ENCODE measurements at places on chromosomes 12 and 14.

GRCh38 chr12:89451841-89452251 lies 72.8 kb downstream of the GALNT4 start:
- DNase-seq: no peak

DNA sequence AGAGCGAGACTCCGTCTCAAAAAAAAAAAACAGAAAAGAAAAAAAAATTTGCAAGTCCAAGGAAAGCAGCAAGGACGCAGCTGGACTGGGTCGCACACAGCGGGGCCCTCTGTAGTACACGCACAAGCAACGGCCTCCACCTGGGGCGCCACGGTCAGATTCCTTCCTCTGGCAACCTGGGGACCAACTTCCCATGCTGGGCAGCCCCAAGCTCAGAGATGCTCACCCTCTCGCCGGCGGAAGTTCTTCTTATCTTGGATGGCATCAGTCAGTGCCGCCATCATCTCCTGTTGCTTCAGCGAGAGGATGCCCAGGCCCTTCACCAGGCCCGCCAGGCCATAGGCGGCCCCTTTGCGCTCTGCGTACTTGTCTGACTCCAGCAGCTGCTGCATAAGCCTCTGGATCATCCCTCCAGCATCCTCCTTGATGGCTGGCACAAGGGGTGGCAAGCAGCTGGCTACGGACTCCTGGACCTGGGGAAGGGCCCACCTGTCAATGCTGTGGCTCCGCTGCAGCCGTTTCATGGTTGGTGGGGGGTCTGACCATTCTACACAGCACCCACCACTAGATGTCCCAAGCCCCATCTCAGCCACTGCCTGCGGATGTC lies 34.5 kb upstream of the RAB35 start:
- DNase-seq: no peak

DNA sequence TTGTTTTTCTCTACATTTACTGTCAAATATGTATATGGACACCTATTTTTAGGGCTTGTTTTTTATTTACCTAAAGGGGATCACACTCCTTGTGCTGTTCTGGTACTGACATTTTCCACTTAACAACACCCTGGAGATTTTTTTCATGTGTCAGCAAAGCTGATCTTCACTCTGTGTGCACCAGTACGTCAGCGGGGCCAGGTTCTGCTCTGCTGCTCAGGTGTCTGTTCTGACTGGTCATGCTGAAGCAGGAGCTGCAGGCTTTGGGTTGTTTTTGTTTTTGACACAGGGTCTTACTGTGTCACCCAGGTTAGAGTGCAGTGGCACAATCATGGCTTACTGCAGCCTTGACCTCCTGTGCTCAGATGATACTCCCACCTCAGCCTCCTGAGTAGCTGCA lies 81.9 kb upstream of the CCND2 start:
- no peak for DNase-seq

- DNase-seq: no peak
These were observed 53.5 kb downstream of the DGLUCY start for GRCh38 chr14:91167380-91167770.

GRCh38 chr12:63897931-63898330 lies 53.4 kb downstream of the SRGAP1 start:
- no peak for DNase-seq

Measured in T-helper 22 cell (primary cell).